ENCODE measurements at places on chromosomes 6 and 20.
A peak's percentile ranks its signal among the peaks of the same experiment; 100 is the strongest.

DNA sequence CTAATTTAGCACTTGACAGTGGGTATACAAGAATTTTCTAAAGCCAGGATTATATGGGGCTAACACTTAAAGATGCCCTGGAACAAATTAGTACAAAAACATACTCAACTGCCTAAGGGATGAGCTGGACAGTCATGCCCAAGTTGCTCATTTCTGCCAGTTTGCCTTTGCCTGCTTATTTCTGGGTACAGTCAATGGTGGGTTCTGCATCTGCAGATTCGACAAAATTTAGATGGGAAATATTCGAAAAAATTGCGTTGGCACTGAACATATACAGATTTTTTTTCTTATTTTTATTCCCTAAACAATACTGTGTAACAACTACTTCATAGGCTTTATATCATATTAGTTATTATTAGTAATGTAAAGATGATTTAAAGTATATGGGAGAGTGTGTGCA lies 591.9 kb downstream of the EPM2A start:
- no peak for DNase-seq

DNA sequence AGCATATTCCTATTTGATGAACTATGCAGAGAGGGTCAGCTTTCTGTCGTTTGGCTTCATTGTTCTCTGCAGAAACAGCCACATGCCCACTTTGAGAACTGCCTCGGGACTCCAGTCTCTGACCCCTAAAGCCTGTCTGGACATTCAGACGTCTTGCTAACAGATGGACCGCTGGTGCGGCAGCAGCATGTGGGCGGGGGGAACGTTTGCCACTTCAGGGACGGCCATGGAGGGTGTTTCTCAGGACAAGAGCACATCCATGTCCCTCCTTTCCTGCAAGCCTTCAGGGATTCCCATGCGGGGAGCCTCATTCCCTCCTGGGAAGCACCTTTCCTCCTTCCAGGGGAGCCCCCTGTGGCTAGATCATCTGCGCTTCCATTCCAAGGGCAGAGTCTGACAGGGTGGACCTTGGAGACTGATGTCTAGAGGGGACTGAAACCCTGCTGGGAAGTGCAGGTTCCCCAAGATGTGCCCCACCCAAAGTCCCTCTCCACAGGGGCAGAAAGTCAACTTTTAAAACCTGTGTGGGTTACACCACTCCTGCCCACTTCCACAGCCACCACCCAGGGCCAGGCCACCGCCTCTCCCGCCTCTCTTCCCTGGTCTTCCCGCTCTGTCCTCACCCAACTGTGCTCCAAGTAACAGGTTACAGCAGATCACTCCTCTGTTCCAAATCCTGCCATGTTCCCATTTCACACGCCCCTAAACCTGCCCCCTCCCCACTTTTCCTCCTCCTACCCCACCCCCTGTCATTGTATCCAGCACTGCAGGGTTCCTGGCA lies 94.8 kb upstream of the PMEPA1 start:
- DNase-seq, result no peak

DNA sequence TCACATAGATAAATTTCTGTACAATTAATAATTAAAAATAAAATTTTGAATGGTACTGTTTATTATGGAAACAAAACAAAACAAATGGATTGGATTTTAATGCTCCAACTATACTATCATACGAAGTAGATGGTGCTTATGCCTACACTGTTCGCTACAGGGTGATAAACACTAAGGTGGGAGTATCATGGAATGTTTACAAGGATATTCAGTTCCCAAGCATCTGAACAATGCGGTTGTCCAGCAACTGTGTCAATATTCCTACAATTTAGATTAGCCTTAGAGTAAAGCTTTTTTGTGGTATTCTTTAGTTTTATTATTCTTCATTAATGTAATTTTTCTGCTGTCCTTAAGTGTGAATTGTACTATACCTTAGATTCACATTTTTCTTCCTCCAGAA lies 105.1 kb downstream of the MMS22L start:
- DNase-seq, result no peak

DNA sequence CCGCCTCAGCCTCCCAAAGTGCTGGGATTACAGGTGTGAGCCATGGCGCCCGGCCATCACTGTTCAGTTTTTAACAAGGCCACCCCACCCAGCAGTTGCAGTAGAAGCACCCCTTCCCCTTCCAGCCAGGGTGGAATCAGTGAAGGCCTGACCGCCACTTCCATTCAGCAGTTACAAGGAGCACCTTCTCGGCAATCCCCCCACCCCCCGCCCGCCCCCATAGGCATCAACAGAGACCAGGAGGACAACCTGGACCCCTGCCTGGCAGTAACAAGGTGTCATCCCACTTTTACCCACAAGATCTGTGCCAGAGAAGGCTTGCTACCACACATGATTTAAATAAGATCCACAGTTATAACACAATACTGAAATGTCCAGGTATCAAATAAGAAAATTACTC lies 23.1 kb downstream of the NCR2 start:
- no peak for DNase-seq

DNA sequence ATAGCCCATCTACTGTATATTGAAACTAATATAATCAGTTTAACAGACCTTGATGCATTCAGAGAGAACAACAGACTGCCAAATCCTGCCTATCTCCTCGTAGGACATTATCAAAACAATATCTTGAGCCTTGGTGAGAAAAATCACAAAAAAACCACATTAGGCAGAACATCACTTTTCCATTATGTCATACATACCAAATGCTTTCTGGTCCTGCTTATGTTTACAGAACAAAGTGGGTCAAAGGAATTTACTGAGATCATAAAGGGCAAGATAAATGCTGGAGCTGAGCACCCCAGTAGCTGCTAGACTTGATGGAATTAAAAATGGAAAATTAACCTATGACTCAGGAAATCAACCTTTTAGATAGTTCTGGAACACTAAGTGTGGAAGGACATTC lies 195.3 kb upstream of the KCNK16 start:
- peak; percentile 37 for DNase-seq

DNA sequence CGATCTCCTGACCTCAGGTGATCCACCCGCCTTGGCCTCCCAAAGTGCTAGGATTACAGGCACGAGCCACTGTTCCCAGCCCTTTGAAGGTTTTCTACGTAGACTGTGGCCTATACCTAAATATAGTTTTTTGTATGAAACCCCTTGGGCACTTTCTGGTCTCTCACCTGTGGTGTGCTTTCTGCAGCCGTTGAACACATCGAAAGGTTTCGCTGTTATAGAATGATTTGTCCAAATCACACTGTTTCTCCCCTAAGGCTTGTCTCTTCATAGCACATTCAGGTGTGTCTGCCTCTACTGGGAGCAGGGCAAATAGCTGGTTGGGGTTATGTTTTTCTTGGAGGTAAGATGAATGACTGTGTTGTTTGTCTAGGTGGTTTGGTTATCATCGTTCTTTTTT lies 597.9 kb downstream of the RNF144B start:
- no peak for DNase-seq

DNA sequence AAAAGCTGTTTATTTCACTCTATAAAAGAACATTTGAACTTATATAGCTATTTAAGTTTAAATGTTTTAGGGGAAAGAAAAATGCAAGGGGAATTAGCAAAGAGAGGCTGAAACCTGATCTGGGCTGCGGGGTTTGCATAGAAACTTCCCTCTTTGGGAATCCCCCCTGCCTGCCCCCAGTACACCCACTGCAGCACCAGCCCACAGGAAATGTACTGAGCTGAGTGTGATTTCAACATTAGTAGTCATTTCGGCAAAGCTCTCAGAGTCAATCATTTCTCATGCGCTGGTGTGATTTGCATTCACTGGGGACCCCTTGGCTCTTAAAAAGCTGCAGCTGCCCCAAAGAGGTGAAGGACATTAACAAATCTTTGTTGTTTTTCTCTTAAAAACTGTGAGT lies 859.4 kb downstream of the MAFB start:
- DNase-seq, result no peak

- no peak for DNase-seq
These were observed 33.2 kb downstream of the SLC2A10 start for GRCh38 chr20:46742669-46743045.

- no peak for DNase-seq
These were observed 72.0 kb downstream of the GMDS start for GRCh38 chr6:2173203-2173961.

GRCh38 chr6:156842598-156843250 lies 65.5 kb downstream of the ARID1B start:
- DNase-seq, result no peak

DNA sequence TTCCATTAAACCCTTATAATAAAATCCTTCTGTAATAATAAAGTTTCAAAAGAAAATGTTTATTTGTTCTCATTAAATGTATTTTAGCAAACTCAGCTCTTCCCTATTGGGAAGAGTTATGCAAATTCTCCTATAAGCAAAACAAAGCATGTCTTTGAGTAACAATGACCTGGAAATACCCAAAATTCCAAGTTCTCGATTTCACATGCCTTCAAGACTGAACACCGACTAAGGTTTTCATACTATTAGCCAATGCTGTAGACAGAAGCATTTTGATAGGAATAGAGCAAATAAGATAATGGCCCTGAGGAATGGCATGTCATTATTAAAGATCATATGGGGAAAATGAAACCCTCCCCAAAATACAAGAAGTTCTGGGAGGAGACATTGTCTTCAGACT lies 3.8 kb downstream of the IL17A start:
- no peak for DNase-seq

GRCh38 chr6:52162940-52163908 lies 23.0 kb upstream of the IL17A start:
- peak; percentile 22 for DNase-seq

- no peak for DNase-seq
These were observed 50.8 kb downstream of the EYA2 start for GRCh38 chr20:46945465-46945864.

GRCh38 chr20:23122796-23123655 lies 36.9 kb upstream of the CD93 start:
- DNase-seq, result no peak

- DNase-seq, result peak; percentile 88
These were observed 50.0 kb upstream of the DST start for GRCh38 chr6:56692523-56693245.

DNA sequence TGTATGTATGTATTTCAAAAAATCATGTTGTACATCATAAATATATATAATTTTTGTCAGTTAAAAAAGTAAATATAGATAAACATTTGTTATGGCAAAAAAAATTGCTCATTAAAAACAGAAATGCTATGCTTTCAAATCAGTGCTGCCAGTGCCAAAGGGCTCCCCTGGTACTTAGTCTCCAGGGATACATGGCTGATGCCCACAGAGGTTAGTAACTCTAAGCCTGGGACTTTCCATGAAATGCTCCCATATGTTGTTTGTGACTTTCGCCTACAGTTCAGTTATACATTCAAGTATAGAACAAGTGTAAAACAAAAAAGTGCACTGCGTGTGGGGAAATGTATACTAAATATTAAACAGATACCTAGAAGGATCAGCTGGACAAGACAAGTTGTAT lies 104.0 kb downstream of the TENT5A start:
- no peak for DNase-seq

DNA sequence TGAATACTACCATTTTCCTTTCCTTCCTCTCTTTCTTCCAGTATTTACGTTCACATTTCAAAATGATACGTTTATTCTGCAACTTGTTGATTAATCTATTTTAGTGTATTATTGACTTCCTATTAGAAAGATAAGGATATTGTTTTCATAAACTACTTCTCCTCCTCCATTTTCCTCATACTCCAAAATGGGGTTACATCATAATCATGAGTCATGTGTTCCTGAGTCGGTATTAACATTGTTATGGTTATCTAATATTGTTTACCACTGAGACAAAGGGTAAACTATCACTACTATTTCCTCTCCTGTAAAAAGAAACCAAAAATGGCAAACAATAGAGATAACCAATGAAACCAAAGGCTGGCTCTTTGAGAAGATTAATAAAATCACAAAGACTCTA lies 126.5 kb upstream of the CDYL start:
- DNase-seq, result no peak

DNA sequence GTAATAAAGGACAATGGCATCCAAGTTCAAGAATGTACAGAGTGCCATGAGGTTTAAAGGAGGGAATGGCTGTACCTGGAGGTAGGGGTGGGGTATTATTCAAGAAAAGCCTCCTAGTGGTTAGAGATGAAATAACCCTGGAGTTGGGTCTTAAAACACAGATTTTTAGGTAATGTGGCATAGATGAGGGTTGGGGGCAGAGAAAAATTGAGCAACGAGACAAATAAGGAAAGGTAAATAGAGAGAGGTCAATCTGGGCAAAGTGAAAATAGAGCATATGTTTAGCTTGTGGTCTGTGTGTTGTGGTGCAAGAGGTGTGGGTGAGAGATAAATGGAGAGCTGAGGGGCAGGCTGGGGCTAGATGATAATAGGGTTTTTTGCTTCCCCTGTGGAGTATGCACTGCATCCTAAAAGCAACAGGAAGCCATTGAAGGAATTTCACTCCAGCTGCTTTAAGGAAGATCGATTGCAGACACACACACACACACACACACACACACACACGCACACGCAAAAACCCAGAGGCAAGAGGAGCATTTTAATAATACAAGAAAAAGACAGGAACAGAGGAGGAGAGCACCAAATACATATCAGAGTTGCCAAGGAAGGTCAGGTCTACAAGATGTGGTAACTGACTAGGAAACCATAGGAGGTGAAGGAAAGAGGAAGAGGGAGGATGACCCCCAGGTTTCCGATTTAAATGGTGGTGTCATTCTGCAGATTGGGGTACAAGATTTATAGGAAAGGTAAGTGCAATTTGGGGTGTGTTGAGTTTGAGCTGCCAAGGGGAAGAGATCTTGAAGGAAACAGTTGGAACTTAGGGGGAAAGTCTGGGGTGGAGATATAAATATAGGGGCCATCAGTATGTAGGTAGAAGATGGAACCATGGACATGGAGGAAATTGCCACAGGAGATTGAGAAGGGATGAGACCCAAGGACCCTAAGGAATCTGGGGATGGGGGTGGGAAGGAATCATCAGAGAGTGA lies 31.3 kb upstream of the ADGRF1 start:
- no peak for DNase-seq

- DNase-seq, result peak; percentile 43
These were observed 136.5 kb upstream of the PRND start for GRCh38 chr20:4585104-4585753.

DNA sequence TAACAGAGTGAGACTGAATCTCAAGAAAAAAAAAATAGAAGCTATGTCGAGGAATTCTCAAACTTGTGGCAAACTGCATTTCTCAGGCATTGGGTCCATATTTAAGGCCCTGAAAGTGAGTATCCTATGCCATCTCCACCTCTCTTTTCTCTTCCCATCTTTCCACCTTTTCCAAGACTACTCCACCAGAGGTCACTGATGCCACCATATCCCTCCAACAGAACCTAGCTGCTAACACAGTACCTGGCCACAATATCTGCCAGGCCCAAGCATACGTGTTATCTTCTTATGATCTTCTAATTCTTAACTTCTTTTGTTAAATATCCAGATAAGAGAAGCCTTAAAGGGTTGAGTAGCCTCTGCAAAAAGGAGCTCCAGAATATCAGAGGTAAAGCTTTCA lies 8.2 kb upstream of the ADGRF4 start:
- no peak for DNase-seq

DNA sequence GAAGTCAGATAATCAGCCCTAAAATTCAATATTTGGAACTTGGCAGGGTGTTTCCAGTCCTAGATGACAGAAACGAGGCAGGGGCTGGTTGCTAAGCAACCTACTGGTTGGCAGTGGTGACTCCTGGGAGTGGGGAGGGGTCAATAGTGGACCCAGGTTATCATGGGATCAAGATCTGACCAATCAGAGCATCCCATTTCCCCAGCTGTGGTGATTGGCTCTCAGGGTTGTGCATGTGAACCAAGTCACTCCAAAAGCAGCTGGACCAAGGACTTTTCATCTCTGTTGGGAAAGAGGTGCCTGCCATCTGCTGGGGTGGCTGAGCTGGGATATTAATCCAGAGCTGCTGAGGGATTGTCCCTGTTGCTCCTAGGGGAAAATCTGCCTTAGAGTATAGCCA lies 253.4 kb downstream of the PREX1 start:
- DNase-seq, result no peak

- DNase-seq, result no peak
These were observed 52.2 kb downstream of the KDM1B start for GRCh38 chr6:18207438-18207837.

Measured in fibroblast of gingiva (primary cell).